ENCODE measurements at places on chromosomes 2 and 18.

GRCh38 chr2:99780276-99780675 is 290.5 kb upstream of the REV1 start:
- no peak for DNase-seq

GRCh38 chr2:12915787-12916186 is 199.1 kb downstream of the TRIB2 start:
- no peak for DNase-seq

- no peak for DNase-seq
Measured at GRCh38 chr2:85170938-85171475, 37.8 kb downstream of the TCF7L1 start.

GRCh38 chr18:63619661-63620060 is 24.4 kb downstream of the SERPINB4 start:
- no peak for DNase-seq

- DNase-seq = no peak
Measured at GRCh38 chr18:54750350-54750749, 77.9 kb upstream of the RAB27B start.

GRCh38 chr2:182186132-182186735 is 200.6 kb downstream of the PPP1R1C start:
- no peak for DNase-seq

DNA sequence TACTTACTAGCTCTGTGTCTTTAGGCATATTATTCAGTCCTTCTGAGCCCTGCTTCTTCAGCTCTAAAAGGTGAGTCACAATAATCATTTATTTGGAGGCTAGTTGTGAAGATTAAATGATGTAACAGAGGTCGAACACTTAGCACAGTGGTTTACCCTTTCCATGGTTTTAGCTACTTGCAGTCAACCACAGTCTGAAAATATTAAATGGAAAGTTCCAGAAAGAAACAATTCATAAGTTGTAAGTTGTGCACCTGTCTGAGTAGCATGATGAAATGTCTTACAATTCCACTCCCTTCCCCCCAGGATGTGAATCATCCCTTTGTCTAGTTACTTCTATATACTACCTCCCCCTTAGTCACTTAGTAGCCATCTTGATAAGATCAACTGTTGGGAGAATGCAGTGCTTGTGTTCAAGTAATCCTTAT is 217.6 kb upstream of the THUMPD2 start:
- no peak for DNase-seq

DNA sequence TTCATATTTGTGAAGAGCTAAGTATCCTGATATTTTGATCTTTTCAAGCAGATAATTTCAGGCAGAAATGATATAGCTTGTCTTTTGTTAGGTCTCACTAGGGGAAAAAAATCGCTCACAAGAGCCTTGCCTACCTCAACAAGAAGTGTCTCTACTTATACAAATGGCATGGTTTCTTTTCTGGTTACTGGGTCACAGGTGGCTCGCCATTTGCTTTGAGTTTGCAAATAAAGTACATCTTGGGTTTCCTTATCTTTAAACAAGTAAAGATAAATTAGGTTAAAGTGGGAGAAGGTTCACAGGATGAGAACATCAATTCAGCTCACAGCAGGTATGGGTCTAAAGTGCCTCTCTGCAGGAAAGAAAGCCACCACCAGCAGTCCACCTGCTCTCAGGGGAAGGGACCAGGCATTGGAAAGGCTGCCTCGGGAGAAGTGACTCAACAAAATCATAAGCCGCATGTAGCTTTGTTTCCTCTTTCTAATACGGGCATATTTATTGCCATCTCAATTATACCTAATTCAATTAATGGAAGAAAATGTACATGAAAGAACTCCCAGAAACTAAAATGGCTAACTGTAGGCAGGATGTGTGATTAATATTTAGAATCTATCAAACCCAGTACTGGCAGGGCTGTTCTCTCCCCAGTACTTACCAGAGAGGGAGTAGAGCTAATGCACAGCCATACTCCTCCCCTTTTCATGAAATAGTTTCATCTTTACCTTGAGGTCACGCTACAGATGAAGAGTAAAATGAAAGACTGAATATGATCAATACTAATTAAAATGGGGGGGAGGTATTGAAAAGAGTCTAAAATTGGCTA is 28.3 kb downstream of the CDC42EP3 start:
- DNase-seq = no peak

All from anterior cingulate cortex (tissue), 58 donors.